ENCODE measurements at places on chromosomes 5 and 9. TPM values are rescaled to one million over a fixed set of nuclear protein-coding genes. Genes with fewer than 3 reads are reported as not detected.

GRCh38 chr5:134515801-134516200, 9.7 kb upstream of the JADE2 start:
- no peak for DNase-seq

DNA sequence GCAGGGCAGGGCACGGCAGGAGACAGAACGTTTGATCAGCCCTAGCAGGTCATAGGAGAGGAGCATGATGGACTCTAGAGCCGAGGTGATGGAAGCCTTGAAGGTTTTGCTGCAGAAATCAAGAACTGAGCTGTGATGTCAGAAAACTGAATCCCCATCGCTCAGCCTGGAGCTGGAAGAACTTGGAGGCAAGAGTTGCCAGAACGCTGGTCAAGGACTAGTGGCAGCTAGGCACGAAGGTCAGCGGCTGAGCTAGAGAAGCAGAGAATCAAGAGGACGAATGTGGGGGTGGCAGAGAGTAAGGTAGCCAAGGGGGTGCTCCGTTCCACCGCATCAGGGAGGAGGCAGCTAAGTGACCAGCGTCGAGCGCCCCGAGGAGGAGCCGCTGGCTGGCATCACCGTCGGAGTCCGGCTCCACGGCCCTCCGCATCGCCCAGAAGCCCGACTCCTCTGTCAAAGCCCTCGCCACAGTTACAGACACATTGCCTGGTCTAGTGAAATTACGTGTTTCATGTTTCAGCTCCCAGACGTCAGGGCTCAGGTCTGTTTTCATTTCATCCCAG, 1.2 kb upstream of the GALNT10 start:
- DNase-seq, result no peak

DNA sequence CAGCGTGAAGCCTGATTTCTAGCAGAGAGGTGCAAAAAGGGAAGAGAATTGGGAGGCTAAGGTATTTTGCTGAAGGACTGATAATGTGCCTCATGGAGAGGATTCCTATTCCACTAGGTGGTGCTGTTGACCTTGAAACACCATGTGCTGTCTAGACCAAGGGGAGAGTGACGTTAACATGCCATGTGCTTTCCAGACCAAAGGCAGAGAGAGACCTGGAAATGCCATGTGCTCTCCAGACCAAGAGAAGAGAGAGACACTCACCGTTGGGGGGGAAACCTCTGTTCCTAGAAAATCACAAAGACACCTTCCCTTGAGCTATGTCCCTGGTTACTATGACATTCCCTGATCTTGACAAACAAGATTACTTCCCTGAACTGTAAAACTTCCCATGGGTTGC, 286.0 kb upstream of the TUSC1 start:
- peak; percentile 11 for DNase-seq

GRCh38 chr5:153775923-153776322, 262.8 kb downstream of the FAM114A2 start:
- no peak for DNase-seq

Gene DDX4
- total RNA-seq, result 0.48 TPM

GRCh38 chr5:124561451-124561850, 185.0 kb downstream of the ZNF608 start:
- DNase-seq, result no peak

GRCh38 chr5:57434227-57434640, 48.4 kb downstream of the ACTBL2 start:
- DNase-seq, result no peak

DNA sequence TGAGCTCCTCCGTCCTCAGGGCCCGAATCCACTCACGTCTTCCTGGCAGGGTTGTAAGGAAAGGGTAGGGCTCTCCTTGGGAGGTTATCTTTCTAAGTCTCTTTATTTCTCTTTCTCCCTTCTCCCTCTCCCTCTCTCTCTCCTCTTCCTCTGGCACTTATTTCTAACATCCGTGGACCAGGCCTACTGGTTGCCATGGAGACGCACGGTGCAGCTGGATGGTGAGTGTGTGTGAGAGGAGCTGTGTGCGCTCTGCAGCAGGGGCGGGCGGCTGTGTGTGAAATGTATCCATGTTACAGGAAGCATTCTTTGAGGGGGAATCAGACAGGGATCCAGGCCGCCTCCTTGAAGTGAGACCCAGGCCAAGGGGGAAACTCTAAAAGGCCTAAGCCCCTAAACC, 32.2 kb downstream of the PCDH1 start:
- no peak for DNase-seq

Gene RLN2
- 2.3 TPM for total RNA-seq

DNA sequence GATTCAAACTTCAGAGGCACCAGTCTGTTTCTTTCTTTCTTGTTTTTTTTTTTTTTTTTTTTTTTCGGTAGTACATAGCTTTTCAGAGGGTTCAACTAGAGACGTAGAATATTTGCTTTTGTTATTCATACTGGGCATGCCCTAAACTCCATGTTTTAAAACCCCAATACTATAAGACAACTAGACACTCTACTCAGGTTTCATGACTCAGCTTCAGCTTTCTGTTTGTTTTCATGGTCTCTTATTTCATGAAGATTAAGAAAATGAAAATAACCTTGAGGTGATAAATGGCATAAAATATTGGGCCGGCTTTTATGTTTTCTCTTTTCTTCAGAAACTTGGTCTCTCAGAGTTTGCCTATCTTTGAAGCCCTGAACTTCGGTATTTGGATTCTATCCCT, 2126.3 kb upstream of the ACO1 start:
- no peak for DNase-seq

DNA sequence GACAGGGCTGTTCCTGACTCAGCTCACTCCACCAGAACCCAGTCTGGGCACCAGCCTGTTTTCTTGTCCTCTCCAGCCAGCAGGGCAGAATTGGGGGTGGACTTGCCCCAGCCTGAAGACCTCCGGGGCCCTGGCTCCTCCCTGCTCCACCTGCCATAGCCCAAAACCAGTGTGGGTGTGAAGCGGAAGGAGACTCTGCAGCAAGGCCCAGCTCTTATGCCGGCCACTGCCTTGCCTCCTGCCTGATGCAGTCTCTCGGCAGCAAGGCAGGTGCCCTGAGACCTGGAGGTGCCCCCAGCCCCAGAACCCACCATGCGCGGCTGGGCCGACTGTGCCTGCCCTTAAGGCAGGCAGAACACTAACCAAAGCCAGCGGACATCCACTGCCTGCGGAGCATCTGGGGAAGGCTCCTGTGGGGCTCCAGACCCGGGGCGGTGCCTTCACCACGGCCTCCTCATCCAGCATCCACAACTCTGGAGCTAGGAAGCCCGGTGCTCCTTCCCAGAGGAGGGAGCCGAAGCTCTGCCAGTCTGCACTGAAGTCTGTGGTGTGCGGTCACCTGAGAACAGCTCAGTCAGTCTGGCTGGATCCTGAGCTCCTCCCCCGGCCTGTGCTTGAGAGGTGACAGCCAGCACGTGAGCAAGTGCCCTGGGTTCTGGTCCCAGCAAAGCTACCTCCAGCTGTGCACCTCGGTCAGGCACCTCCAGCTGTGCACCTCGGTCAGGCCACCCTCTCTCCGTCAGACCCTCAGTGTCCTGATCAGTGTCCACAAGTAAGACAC, 116.7 kb downstream of the ADAMTS2 start:
- no peak for DNase-seq

Gene ZMYND19
- 24.7 TPM for total RNA-seq

DNA sequence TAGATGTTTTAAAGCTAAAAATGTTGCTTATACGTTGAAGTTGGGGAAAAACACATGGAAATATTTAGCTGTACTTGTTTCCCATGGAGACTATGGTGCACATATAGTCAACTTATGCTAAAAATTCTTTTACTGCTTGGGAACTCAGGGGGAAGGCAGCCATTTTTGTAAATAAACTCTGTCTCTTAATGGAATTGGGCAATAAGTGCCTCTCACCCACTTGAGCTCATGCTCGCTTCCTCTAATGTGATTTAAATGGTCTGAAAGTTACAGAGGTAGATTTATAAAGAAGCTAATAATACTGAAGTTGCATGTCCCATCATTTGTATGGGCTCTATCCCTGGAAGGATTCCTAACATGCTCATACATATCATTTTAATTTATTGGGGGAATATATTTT, 523.8 kb downstream of the RASEF start:
- no peak for DNase-seq

Gene HAVCR1
- total RNA-seq, result 2.0 TPM

DNA sequence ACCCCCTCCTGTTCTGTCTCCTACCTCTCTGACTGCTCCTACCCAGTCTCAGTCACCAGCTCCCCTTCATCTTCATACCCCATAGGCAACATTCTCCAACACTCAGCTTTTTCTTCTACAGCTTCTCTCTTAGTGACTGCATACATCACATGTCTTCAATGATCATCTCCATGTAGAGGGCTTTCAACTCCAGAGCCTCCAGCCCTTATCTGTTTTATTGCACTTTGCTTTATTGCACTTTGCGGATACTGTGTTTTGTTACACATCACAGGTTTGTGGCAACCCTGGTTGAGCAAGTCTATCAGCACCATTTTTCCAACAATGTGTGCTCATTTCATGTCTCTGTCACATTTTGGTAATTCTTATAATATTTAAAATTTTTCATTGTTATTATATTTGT, 230.7 kb downstream of the DEPDC1B start:
- DNase-seq, result no peak

Gene FRMPD1
- not detected for total RNA-seq

Gene SHOC1
- not detected for total RNA-seq

DNA sequence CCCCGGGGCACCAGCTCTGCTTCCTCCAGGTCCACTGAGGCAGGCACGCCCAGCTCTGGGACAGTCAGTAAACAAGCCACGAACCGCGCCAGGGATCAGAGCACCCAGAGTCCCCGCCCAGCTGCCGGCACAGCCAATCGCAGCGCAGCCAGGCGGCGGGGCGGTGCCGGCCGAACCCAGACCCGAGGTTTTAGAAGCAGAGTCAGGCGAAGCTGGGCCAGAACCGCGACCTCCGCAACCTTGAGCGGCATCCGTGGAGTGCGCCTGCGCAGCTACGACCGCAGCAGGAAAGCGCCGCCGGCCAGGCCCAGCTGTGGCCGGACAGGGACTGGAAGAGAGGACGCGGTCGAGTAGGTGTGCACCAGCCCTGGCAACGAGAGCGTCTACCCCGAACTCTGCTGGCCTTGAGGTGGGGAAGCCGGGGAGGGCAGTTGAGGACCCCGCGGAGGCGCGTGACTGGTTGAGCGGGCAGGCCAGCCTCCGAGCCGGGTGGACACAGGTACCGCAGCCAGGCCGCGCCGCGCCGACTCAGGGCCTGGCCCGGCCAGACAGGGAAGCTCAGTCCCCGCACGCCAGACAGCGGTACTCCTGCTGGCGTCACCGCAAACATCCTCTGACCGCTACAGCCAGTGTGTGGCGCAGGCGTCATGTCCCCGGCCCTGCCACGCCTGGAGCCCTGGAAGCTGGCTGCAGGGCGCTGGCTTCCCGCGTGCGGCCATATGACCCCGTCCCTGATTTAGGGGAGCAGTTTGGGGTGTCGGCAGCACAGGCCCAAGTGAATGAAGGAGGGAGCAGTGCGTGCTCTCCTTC, at the start of gene CTSL:
CTSL (plus strand) TSS at position 220 of the 810 bp plus-strand sequence. CDS start 1,485 bp downstream, outside the sequence.
- DNase-seq, result peak; percentile 53

Gene OR1B1
- total RNA-seq, result not detected

Gene PCDHB2
- total RNA-seq, result not detected

DNA sequence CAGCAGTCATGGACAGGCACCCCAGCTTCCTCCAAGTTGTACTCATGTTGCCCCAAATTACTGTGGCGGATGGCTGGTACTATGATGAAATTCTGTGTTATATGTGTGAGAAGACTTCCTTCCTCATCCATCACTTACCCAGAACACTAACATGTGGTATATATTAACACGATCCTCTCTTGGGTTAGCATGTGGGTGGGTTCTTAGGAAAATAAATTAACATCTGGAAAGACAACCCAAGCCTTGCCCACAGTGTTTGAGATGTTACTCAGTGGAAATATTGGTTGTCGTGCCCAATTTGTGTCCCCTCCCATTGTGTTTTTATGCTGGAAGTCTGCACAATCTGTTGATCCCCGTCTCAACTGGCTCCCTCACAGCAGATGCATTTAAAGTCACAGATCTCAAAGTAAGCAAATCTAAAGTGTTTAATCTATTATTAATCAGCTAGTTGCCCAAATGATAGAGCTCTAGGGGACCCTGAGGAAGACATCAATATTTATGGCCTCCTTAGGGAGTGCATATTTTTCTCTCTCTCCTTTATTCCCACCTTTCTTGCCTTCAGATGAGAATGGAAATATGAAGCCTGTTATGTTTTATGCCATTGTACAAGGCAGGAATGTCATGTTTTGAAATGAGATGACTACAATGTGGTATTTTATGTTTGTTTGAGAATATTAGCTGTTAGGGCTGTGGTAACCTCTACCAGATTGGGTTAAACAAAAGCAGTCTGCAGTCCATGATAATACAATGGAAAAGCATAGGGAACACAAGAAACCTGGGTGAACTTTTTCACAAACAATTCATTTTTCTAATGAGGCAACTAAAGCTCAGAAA, 93.9 kb downstream of the GRIA1 start:
- no peak for DNase-seq

Gene DPM2
- total RNA-seq, result 79.9 TPM

Gene NKD2
- total RNA-seq, result 1.4 TPM

Gene PDE6A
- not detected for total RNA-seq

DNA sequence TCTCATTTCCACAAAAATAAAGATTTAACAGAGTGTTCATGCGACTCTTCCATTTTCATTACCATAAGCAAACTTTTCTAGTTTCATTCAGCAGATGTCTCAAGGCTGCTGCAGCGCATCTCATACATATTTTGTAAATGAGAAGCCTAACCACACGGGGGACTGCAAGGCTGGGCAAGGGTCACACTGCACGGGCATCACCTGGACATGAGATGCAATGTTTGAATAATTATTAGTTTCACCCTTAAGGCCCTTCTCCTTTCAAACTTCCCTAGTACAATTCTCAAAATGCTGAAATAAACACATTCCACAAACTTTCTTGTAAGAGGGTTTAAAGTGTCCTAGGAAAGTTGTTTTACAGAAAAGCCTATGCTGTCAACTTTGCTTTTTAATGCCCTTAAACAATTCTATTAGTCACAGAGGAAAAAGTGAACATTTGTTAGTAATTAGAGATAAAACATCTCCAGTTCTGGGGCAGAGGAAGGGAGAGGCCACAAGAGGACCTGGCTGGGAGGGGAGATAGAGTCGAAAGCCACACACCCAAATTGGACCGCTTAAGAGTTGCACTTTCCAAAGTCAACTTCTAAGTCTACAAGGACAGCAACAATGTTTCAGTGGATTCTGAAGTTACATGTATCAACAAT, 1.3 kb downstream of the DENND1A start:
- peak; percentile 8 for DNase-seq

Gene PRXL2C
- total RNA-seq, result 5.6 TPM

DNA sequence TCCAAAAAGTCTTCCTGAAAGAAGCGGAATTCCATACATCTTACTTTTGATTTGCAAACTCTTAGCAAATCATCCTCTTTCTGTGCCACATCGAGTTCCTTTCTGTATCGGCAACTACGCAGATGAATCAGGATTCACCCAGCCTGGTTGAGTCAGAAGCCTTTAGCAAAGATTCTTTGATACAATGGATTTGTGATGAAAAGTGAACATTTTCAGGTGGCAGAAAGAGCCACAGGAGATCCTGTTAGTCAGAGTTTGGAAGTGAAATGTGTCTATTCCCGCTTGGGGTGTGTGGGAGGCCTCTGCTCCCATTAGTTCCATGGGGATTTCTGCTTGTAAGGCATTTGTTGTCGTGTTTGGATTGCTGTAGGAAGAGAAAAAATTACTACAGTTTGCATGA, 351.8 kb upstream of the WWC1 start:
- DNase-seq, result no peak

All from activated CD4-positive, alpha-beta T cell treated with anti-CD3 and anti-CD28 coated beads, Interleukin-2, amount 10 ng/mL, durations not matched to agents 7 days and 5 days (primary cell).